ENCODE measurements at places on chromosomes 7 and 10. TPM values are rescaled to one million over a fixed set of nuclear protein-coding genes. Genes with fewer than 3 reads are reported as not detected.

DNA sequence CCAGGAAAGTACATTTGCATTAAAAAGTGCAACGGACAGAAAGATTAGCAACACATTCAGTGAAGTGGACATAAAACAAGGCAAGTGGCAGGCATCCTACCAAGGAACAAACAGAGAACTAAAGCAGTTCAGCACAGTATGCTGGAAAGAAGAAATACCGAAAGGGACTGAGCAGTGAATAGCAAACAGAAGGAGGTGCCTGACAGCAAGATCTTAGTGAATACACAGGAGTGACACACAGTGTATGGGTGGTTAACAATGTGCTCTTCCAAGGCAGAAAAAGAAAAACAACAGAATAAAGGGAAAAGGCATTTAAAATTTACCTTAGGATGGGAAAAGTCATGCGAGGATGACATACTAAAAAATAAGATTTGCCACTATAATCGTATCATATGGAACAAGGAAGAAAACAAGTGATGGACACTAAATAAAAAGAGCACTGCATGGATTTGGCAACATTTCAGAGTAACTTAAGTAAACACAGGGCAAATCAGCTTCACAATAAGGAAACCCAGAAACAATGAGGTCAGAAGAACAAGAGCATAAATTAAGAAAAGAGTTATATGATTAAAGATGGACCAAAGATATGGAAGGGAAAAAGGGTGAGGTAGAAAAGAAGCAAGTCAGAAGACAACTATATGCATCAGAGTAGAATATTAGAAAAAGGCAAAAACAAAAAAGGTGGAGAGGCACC lies 29.5 kb downstream of the MEST start:
- DNase-seq, result peak; percentile 28

GRCh38 chr10:42801135-42801534 lies 18.5 kb downstream of the BMS1 start:
- DNase-seq, result no peak

- DNase-seq, result no peak
Observed at GRCh38 chr7:141128506-141128905, 54.6 kb downstream of the TMEM178B start.

DNA sequence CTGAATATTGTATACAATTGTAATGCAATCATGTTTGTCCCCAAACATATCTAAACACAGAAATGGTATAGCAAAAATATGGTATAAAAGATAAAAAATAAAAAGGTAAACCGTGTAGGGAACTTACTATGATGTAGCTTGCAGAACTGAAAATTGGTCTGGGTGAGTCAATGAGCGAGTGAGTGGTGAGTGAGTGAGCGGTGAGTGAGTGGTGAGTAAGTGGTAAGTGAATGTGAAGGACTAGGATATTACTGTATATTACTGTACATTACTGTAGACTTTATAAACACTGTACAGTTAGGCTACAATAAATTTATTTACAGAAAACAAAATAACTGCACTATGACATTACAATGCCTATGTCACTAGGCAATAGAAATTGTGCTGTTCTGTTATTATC lies 1163.2 kb upstream of the SORCS1 start:
- no peak for DNase-seq

DNA sequence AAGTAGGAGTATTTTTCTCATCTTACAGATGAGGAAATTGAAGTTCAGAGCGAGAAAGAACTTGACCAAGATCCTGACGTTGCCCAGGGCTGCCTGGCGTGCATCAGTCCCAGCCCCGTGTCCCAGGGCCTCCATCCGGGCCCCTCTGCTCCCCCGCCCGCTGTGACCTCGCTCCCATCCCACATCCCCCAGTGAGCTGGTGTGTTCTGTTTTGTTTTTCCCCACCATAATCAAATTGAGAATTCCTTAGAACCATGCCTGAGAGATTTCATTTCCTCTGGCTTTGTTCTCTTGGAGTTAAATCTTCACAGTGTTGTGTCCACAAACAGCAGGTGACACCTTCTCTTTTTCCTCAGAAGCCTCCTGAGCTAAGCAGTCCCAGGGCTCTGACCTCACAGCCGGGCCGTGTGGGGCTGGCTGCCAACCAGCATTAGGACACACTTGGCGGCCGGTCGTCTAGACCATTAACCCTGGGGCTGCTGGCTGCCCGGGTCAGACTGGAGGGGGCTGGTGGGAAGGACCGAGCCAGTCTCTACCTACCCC lies 44.3 kb downstream of the PFKP start:
- DNase-seq, result no peak

DNA sequence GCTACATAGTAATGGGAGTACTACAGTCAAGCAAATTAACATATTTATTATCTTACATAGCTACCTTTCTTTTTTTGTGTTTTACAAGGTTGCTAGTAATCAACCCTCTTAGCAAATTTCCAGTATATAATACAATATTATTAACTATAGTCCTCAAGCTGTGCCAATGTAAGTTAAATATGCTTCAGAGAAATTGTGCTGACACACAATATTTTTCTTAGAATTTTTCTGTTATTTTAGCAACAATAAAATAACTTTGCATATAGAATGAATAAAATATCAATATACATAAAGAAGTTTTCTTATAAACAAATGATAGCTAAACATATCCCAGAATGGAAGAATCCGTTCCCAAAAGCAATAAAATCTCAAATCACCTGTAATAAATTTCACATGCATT lies 1605.1 kb downstream of the REEP3 start:
- no peak for DNase-seq

DNA sequence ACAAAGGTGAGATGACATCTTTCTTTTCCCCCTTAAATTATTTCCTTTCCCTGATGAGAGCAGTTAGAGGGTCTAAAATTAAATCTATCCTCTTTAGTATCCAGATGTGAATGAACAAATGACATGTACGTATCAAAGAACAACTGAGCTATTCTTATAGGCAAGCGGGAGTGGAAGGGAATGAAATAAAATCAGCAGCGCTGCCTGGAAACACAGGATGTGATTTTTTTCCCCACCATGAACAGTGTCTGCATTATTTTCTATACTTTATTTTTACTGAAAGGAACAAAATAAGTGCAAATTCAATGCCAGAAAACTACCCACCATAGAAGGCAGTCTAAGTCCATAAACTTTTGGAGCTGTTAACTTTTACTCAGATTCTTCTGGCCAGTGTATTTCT lies 40.6 kb downstream of the SLC26A4 start:
- DNase-seq, result no peak

GRCh38 chr10:127046975-127047877 lies 142.0 kb downstream of the DOCK1 start:
- no peak for DNase-seq

DNA sequence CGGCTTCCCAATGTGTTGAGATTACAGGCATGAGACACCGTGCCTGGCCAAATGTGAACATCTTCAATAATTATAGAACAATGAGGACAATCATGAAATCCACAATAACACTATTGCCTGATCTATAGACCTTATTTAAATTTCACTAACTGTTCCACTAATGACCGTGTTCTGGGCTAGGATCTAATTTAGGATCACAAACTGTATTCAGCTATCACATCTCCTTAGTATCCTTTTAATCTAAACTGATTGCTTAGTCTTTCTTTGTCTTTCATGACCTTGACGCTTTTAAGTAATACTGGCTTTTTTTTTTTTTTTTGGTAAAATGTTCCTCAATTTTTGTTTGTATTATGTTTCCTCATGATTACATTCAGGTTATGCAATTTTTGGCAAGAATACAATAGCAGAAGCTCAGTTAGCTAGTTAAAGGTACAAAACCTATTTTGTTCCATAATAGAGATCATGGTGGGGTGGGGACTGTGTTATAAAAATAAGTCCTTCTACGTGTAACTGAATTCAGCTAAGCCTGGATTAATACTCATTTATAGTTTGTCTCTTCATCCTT lies 158.4 kb downstream of the AOAH start:
- no peak for DNase-seq

DNA sequence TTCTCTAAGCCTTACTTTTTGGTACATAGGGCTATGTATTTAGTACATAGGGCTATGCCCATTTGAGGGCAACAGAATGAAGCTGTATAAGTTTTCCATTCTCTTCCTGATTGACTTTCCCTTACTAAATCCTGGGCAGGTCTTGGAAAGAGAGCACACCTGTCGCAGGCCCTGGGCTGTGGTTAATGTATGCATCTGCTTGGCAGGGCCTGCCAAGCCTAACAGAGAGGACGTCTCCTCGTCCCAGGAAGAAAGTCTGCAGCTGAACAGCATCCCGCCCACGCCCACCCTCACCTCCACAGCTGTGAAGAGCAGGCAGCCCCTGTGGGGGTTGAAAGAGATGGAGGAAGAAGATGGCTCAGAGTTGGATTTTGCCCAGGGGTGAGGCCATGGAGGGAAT lies 8.9 kb upstream of the PVRIG start:
- DNase-seq, result no peak

DNA sequence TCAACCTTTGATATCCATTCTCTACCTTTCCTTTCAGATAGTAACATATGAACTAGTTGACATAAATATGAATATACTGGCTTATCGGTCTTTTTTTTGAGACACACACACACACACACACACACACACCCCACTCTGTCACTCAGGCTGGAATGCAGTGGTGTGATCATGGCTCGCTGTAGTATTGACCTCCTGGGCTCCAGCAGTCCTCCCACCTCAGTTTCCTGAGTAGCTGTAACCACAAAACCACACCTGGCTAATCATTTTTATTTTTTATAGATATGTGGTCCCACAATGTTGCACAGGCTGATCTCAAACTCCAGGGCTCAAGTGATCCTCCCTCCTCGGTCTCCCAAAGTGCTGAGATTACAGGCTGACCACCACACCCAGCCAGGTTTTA lies 14.2 kb upstream of the NT5C3A start:
- no peak for DNase-seq

DNA sequence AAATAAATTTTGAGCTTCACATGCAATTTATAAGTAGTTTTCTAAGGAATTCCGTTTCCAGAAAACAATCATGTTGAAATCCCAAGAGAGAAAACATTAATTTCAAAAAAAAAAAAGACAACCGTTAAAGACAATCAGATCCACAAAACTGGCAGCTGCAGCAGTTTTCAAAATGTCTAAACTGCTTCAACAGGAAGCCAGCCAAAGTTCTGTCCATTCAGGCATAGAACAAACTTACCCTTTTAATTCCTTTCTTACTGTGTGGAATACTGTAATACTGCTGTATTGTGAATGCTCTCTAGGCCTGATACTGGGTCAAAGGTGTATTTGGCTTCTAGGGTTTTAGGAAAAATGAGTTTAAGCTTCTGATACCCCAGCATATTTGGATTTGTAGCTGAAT lies 31.6 kb downstream of the HOXA1 start:
- DNase-seq, result peak; percentile 76

DNA sequence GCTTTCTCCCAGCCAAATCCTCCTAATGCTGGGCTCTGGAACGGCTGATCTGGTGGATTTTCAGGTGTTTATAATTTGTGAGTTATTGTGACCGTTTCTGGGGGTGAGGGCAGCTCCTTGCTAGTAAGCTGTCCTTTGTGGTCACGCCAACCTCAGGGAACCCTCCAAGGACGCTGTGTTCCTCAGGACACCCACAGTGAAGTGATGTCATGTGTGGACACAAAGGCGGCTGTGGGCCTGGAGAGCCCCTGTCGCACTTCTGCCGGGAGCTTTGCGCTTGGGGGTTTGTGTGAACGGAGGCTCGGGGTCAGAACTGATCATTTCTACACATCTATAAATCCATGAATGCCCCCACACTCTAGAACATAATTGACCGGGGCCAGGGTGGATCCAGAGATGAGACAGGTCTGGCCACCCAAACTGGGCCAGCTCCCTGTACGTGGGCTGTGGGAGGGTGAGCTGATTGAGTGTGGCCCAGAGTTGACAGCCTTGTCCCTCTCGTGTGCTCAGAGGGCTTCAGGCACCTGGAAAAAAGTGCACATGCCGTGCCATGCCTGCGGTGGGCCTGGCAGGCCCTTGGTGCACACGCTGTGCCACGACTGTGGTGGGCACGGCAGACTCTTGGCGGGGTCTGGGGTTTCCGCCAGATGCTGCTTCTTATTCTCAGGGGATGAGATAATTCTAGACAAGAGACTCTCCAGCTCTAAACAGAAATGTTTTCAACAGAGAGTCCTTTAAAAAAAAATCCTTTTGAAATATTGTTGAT lies 130.2 kb downstream of the VIPR2 start:
- no peak for DNase-seq

DNA sequence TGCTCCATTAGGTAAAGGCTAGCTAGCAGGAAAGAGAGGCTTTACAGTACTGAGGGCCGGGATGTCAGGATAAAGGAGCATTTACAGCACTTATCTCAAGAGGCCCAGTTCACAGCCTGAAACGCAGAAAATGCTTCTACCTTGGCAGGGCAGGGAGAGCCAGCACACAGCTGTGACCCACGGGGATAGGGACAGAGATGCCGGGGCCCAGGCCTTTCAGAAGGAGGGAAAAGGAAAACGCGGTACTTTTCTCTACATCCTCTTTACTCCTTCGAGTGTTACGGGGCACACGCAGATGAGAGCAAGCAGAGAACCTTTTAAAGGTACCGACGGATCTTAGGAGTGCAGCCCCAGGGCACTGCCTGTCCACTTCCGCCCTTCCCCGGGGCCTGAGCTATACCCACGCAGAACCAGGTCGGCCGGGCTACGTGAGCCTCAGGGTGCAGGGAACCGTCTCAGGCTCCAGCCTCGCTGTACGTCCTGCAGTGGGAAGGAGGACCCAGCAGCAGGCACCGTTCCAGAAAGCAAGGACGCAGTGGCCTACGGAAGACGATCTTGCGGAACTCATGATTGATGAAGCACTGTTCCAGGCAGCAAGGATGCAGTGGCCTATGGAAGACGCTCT lies 232.3 kb downstream of the ELFN1 start:
- no peak for DNase-seq

DNA sequence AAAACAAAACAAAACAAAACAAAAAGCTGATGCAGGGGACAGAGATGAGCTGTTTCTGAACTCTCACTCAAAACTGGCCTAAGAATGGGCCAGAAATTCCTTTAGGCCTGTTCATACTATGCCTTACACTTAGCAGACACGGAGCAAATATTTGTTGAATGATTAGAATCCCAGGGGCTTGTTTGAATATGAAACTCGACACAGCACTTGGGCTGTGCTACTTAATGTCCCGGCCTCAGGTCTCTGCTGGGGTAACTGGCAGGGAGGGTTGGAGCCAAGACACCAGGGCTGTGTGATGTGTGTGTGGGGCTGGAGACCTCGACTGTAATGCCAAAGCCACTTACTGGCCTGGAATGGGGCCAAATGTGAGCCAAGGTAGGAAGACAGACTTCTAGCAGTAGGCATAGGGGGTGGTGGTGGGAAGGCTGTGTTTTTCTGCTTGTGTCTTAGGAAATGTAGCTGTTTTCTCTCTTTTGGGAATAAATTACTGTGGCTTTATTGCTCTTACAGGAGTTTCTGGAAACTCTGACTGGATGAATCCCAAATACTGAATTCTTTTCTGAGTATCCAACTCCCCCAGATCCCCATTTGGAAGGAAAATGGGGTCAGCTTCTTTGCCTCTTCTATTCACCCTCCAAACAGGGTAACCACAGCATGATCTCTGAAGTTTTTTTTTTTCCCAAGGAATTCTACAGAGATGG lies 66.7 kb downstream of the EMX2 start:
- DNase-seq, result peak; percentile 5

- DNase-seq, result peak; percentile 63
Observed at GRCh38 chr7:38932509-38933168, 23.6 kb upstream of the VPS41 start.

Gene MSMB
- total RNA-seq, result not detected

Gene ITGA8
- total RNA-seq, result 16.2 TPM

Gene ZFYVE27
- total RNA-seq, result 33.5 TPM

Gene SLC13A4
- total RNA-seq, result 50.2 TPM

Gene STAG3
- 2.3 TPM for total RNA-seq

Gene EPHA1
- 0.94 TPM for total RNA-seq

Measured in spinal cord (tissue), 10 donors.